ENCODE measurements at places on chromosomes 12 and 14.

DNA sequence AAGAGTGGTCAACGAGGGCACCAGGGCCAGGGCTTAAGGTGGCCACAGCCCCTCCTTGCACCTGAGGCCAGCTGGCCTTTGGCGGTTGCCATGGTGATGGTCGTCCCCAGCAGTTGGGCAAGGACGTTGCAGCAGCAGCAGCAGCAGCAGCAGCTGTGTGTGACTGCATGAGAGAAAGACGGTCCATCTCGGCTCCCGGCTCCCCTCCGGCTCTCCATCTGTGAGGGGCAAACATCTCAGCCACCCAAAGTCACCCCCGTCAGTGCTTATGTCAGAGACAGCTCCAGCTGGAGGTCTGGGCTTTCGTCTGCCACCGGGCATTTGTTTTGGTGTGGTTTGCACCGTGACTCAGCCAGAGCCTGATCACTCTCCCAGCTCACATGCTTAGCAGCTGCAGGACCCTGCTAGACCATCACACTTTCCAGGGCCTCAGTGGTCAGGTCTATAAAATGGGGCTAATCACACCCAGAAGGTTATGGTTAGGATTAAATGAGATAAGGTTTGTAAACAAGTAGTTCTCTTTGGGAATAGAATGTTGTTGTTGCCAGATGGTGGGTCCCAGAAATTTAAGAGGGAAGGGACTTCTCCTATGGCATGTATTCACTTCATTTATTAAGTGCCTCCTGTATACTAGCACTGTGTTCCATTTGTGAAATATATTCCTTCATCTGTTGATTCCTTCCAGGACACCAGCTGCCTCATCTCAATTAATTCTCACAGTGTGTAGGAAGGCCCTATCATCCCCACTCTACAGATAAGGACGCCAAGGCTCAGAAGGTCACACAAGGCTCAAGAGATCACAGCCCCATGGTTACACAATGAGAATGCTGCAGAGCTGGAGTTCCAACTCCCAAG is 212.6 kb upstream of the LHX5 start:
- no peak for DNase-seq

DNA sequence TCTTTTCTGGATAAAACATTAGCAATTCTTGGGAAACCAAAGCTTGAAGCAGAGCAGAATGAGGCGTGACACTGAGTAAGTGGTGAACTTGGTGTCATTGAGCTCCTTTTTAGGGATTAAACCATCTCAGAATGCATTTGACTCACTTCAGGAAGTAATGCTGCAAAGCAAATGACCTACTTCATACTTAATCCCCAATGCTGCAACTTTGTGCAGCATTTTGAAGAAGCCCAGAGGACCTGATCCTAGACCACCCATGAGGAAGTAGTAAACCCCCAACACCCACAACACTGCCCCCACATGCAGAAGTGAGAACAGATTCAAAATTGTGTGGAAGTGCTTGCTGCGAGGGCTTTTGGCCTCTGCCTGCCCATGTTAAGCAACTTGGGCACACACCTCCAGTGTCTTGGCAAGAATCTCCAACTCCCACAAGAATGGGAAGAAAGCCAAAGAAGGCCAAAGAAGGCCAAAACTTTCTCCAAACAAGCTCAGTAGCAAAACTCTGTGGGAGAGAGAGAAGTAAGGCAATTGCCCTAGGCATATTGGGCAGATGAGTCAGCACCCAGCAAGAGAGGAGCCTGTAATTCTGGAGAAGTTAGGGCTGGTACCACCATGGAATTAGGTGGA is 69.2 kb upstream of the ETV6 start:
- DNase-seq, result no peak

GRCh38 chr12:94640134-94640928 is 10.0 kb downstream of the TMCC3 start:
- no peak for DNase-seq

- no peak for DNase-seq
Observed at GRCh38 chr12:44441155-44441554, 435.0 kb downstream of the NELL2 start.

DNA sequence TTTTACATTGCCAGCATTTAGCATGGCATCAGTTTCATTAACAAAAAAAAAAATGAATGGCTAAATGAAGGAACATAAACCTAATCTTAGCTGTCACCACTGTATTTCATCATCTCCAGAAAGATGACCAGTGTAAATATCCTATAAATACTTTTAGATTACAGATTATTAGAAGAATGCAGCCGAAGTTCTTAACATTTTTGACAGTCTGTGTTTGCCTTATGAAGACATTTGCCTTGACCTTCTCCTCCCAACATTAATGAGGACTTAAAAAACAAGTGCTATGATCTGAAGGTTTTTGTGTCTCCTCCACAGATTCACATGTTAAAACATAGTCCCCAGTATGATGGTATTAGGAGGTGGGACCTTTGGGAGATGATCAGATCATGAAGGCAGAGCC is 253.0 kb downstream of the SNAPC1 start:
- no peak for DNase-seq

GRCh38 chr14:85239791-85240190 is 290.2 kb upstream of the FLRT2 start:
- no peak for DNase-seq

DNA sequence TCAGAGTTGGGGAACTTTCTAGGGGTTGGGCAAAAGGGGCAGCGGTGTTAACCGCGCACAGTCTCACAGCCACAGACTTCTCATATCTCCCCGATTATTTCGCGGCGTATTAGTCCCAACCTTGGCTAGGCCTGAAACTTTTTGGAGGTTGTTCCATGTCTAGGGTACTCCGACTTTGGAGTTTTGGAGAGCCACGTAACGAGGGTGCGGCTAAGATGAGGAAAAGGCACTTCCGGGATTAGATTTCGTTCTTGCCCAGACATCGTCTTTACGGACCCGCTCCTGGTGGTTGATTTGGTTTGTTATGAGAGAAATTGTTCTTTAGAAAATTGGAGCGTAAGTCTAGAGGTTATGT is 513 bp downstream of the CCNK start:
- DNase-seq, result no peak

GRCh38 chr14:88775532-88775931 is 17.2 kb downstream of the EML5 start:
- no peak for DNase-seq

- DNase-seq, result no peak
Observed at GRCh38 chr14:74647061-74647677, 35.1 kb upstream of the LTBP2 start.

DNA sequence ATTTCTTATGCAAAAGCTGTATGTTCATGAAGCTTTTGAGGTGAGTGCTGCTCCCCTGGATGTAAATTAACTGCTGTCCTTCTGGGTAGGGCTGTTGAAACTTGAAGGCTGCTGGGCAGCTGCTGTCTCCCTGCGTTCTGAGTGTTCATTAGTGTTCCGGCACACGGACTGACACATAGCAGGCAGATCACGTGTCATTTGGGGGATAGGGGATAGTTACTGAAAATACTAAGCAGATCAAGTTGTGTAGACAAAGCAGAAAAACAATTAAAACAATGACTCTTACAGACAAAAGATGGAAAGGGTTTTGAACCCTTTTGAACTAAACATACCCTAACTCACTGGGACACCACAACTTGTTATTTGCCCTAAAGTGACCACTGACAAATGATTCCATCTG is 82.5 kb downstream of the PRICKLE1 start:
- DNase-seq, result no peak

- no peak for DNase-seq
Observed at GRCh38 chr14:44361083-44361482, 146.0 kb downstream of the FSCB start.

- no peak for DNase-seq
Observed at GRCh38 chr12:66693901-66694513, 15.1 kb upstream of the GRIP1 start.

- no peak for DNase-seq
Observed at GRCh38 chr12:96872961-96873360, 34.1 kb upstream of the NEDD1 start.

DNA sequence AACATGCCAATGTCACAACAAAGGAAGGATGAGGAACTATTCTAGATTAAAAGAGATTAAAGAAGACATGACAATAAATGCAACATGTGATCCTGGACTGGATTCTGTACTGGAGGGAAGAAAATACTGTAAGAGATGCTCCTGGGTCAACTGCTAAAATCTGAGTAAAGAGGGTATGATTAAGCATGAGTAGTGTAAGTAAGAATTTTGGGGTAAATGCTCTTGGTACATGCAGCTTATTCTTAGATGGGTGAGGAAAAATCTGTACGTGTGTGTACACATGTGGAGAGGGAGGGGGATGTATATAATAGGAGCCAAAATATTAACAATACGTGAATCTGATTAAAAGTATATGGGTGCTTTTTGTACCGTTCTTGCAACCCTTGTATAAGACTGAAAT is 66.0 kb downstream of the CDC42BPB start:
- DNase-seq, result no peak

- no peak for DNase-seq
Observed at GRCh38 chr12:21638054-21638891, 19.4 kb downstream of the LDHB start.

GRCh38 chr12:86600664-86601231 is 344.6 kb upstream of the MGAT4C start:
- no peak for DNase-seq

DNA sequence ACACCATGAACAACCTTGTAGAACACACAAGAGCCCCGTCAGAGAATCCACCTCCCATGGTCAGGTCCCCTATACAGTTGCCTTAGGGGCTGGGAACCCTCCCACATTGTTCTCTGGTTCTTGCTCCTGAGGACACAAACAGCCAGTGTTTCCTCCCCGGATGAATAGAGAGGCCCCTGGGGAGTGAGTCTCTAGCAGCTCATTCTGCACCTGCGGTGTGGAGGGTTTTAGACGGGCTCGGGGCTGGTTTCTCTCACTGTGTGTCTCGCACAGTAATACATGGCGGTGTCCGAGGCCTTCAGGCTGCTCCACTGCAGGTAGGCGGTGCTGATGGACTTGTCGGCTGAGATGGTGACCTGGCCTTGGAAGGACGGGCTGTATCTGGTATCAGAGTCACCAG is 1052.1 kb downstream of the TMEM121 start:
- no peak for DNase-seq

DNA sequence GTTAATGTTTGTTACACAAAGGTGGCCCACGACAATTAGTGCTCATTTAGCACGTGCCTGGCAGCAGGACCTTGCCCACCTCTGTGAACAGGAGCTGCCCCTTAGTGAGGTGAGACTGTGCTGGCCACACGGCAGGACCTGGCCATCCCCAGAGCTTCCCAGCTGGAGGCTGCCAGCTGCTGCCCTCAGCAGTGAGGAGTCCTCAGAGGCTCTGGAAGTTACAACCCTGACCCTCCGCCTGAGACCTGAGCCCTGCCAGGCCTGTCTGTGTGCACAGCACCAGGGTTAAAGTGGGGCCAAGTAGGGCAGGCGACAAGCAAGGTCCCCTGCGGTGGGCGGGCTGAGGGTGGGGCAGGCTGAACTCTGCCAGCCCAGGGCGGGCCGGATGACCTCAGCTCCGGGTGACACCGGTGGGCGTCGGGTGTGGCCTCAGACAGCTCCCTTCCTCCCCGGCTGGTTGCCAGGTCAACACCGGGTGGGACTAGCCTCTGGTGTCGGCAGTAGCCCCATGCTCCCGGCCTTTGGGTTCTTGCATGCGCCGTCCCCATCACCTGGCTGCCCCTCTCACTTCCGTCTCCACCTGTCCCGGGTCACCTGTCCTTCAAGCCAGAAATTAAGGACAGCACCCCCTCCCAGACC is 9.2 kb upstream of the LBHD2 start:
- DNase-seq, result no peak

GRCh38 chr12:27331291-27331926 is 1.2 kb upstream of the BMAL2 start:
- DNase-seq, result no peak

- no peak for DNase-seq
Observed at GRCh38 chr12:108641446-108642268, 8.0 kb upstream of the SELPLG start.

DNA sequence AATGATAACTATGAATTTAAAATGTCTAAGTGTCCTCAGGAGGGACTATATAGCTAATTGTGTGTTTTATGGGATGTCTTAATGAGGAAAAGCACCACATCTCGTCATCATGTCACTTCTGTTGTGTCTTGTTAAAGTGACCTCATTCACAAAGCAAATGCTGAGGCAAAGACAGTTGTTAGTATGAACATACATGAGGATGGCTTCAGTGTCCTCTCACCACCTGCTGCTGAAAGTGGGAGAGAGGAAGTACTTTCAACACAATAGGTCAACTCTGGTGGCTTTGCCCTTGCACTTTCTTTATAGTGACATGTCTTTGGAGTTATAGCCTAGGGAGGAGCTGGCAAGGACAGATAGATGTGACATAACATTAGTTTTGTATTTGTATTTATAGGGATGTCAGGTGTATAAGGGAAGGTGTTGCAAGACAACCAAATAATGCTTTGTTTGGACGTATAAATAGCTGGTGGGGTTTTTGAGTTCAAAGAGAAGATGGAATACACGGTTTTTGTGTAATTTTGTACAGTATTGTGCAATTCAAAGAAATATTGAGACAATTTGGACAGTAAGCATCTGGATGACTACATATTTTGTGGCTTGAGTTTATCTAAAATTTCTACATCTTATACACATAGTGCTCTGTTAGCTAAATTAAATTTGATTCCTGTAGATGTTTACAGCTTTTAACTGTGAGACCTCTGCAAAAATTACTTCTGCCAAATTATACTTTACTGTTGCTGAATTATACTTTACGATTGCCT is 131.7 kb upstream of the ATP2B1 start:
- DNase-seq, result no peak

GRCh38 chr12:96070670-96071279 is 35.4 kb upstream of the LTA4H start:
- DNase-seq, result no peak

DNA sequence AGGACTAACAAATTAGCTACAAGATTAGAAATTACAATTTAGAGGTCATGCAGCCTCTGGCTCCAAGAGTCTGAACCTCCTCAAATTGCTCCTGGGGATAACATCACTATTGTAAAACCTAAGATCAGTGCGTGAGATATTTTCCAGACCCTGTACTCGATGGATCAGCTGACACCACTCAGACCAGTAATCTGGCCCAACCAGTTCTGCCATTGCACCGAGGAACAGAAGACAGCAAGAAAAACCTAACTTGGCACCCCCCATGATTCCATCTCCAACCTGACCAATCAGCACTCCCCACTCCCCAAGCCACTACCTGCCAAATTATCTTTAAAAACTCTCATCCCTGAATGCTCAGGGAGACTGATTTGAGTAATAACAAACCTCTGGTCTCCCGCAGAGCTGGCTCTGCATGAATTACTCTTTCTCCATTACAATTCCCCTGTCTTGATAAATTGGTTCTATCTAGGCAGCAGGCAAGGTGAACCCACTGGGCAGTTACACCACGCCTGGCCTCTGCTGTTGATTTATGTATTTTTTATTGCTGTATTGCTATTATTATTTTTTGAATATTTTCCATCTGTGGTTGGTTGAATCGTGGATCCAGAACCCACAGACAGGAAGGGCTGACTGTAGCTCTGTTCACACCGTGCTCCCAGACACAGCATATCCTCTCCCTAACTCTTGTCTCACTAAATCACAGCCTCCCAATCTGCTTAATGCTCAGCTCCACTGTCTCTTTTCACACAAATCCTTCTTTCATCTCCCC is 9.2 kb downstream of the HEBP1 start:
- DNase-seq, result no peak

- DNase-seq, result no peak
Observed at GRCh38 chr12:84767079-84767478, 145.5 kb downstream of the SLC6A15 start.

Measured in activated naive CD4-positive, alpha-beta T cell (primary cell).